Stimulated activated CD8-positive, alpha-beta memory T cell treated with anti-CD3 and anti-CD28 coated beads, Interleukin-2, amount 100 ng/mL, for 48 hours (primary cell): ENCODE measurements at places on chromosomes 6 and 20.

GRCh38 chr20:50720026-50720425, 11.4 kb upstream of the PARD6B start:
- DNase-seq: no peak

- no peak for DNase-seq
These were observed 16.7 kb upstream of the SMLR1 start for GRCh38 chr6:130810307-130811030.

- DNase-seq: no peak
These were observed 26.1 kb upstream of the PYGB start for GRCh38 chr20:25221592-25222460.

GRCh38 chr6:43927532-43928210, 157.7 kb downstream of the VEGFA start:
- DNase-seq: no peak
